ENCODE measurements at places on chromosomes 6 and 20. TPM values are rescaled to one million over a fixed set of nuclear protein-coding genes. Genes with fewer than 3 reads are reported as not detected.

LPIN3 gene
- 0.05 TPM for total RNA-seq

XKR7 gene
- not detected for total RNA-seq

DNA sequence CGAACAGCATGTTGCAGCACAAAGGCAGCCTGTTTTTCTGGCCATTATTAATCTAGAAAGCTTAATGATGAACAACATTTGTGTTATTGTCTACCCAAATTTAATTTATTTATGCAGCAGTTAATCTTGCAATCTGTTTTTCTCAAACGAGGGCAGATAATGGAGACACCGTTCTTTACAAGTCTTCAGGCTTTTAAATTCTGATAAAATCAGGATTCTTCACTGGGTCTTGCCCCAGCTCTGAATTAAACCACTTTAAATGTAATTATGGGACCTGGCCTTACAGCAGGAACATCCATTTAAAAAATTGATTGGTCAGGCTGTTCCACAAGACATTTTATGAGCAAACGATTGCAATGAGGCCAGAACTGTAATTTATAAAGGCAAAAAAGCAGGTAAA, 26.5 kb upstream of the INSM1 start:
- no peak for DNase-seq

DNA sequence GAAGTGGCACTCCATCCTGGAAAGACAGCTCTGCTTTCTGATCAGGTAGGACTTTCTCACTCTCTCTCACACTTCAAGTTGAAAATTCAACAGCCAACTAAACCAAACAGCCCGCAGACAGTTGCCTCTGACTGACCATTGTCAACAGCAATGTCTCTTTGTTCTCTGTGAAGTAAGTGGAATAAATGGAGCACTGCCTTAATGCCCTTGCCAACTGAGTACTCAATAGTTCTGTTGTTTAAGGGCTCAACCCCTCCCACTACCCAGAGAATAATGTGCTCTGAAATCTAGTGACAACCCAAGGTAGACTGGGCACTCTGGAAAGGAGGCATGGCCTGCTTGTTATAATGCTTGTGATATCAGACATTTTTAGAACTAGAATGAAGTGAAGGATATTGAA, 16.8 kb upstream of the BCLAF1 start:
- no peak for DNase-seq

- DNase-seq = no peak
Measured at GRCh38 chr6:142014515-142014914, 118.2 kb upstream of the GJE1 start.

PHACTR3 gene
- not detected for total RNA-seq

SEMG1 gene
- not detected for total RNA-seq

DNA sequence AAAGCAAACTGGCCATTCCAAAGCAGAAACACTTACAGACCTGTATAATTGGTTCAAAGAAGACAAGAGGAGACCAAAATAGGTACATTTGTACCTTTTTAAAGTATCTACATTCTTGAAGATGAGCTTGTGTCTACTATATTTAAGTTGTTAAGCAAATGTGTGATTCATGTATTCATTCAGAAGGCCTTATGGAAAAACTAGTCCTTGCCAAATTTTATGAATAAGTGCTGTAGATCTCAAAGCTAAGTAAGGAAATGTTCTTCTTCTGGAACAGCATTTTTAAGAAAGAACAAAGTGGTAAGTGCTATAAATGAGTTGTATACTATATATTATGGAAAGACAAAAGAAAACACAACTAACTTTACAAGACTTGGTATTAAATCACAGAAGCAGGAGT, 22.2 kb upstream of the HEY2 start:
- no peak for DNase-seq

MAK gene
- total RNA-seq = 0.62 TPM

DNA sequence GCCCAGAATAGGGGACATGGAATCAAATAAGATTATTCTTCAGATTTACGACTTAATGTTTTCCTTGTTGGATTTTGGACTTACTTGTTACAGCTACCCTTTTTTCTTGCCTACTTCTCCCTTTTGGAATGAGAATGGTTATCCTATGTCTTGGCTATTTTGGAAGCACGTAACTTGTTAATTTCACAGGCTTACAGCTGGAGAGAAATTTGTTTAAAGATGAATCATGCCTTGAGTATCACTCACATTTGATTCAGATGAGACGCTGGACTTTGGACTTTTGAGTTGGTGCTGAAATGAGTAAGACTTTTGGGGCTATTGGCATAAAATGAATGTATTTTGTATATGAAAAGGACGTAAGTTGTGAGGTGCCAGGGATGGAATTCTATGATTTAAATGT, 83.3 kb downstream of the SMPDL3A start:
- no peak for DNase-seq

DNA sequence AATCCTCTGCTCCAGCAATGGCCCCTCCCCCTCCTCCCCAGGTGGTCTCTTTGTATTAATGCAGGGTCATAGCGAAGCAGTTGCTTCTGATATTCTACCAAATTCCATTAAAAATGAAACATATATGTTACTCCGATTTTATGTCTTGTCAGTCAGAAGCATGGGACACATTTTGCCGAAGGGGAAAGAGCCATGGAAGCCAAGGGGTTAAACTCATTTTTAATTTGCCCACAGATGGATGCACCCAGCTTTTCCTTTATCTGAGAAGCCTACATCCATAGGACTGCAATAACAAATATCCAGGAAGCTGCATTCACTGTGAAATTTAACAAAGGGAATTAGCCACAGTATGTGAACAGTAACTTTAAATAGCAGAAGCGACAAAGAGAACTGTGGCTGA, 688.2 kb downstream of the QKI start:
- DNase-seq = no peak

- DNase-seq = no peak
Measured at GRCh38 chr6:162733489-162733888, 5.7 kb downstream of the PACRG start.

- DNase-seq = no peak
Measured at GRCh38 chr20:21101932-21102575, 4.1 kb downstream of the LINC00237 start.

- DNase-seq = no peak
Measured at GRCh38 chr20:47361057-47361915, 4.8 kb upstream of the ZMYND8 start.

GRCh38 chr6:118712969-118713368, 61.6 kb upstream of the CEP85L start:
- DNase-seq = no peak

CLPSL2 gene
- total RNA-seq = not detected

CD93 gene
- 0.14 TPM for total RNA-seq

DNA sequence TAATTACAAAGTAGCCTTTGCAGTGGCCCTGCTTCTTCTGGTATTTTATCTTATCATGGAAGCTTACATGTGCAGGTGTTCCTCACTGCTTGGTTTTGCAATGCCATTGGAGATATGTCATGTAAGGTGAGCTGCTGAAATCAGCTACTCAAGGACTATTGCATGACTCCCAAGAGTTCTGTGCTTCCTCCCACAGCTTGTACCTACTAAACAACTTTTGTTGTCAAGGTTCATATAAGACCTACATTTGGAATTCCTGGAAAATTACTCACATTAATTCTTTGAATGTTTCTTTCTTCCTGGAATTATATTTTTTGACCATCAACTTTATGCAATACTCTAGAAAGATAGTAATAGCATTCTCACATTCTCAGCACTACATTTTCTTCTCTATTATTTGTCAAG, 427.5 kb upstream of the HSF2 start:
- DNase-seq = no peak

- DNase-seq = no peak
Measured at GRCh38 chr20:57280221-57280620, 13.8 kb upstream of the BMP7 start.

- DNase-seq = no peak
Measured at GRCh38 chr6:11738234-11738633, 40.4 kb downstream of the ADTRP start.

- DNase-seq = no peak
Measured at GRCh38 chr6:125974214-125974866, 12.0 kb upstream of the TRMT11 start.

DNA sequence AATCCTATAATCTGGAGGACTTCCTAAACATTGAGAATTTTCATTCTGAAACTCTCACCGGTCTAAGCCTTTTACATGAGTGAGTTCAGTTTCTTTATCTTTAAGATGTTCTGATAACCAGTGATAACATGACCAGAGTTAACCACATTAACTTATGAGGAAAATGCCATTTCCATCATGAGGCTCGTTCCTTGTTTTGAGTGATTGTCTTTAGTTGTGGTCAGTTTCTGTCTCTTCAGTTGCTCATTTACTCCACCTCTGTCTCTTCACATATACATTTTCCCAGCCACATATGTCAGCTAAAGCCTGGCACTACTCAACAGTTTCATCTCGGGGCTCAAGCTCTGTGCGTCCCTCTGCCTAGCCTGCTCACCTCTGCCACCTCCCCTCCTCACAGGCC, 70.4 kb downstream of the JAG1 start:
- no peak for DNase-seq

GRCh38 chr6:98529364-98529763, 305.0 kb upstream of the POU3F2 start:
- DNase-seq = no peak

DNA sequence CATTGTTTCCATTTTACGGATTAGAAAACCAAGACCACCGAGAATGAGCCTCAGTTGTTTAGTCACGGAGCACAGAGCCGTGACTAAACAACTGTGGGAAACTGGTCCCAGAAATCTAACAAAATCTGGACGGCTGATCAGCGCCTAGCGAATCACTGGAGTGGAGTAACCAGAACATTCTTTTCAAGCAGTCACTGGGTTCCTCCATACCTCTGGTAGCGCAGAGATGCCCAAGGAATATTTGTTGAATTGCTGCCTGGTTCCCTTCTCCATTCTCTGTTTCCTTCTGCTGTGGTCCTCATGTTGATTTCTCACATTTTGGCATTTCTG, 62.0 kb downstream of the GPX5 start:
- no peak for DNase-seq

DNA sequence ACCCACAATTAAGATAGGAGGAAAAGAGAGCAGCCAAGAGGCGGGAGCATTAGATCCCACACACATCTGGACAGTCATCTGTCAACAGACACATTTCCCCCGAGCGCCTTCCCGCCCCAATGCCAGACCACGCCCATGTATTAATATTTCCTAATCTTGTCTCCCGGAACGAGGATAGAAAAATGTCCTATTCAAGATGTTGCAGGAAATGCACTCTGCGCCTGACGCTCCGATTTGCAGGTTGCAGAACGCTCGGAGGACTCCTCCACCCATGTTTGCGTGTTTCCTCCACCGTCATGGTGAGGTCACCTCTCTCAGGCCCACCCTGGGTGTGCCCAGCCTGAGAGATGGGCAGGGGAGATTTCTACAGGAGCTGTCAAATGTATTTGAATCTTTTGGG, 215.2 kb downstream of the TAF4 start:
- DNase-seq = no peak

- no peak for DNase-seq
Measured at GRCh38 chr6:157520596-157521361, 139.8 kb downstream of the ZDHHC14 start.

TGM3 gene
- total RNA-seq = not detected

GRCh38 chr6:130482645-130483390, 117.0 kb downstream of the TMEM200A start:
- no peak for DNase-seq

DNA sequence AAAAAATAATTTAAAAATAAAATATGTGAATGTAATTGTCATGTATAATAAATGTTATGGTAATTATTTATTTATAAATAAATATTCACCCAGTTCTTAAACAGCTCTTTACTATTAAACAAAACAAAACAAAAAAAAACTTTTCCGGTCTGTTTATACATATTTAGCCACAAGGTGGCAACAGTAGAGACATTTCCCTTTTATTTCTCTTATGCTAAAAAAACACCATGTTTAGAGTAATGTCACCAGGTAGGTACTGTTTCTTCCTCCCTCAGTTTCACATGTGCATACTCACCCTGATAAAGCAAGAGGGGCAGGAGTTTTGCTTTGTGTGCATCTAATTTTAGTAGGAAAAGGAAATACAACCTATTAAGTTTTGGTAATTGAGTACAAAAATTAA, 610.4 kb upstream of the IMPG1 start:
- no peak for DNase-seq

DNA sequence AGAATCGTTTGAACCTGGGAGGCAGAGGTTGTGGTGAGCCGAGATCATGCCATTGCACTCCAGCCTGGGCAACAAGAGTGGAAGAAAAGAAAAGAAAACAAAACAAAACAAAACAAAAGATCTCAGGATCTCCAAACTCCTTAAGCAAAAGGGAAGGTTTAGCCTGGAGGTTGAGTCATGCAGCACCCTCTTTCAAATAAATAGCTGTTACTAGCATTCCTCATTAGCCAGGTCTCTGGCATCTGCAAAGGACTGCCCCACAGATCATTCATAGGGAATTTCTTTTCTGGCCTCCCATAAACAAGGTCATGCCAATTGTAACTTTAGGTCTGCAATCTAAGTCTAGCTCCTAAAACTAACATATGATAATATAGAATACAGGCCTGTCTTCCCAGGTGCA, 37.2 kb downstream of the EDN1 start:
- no peak for DNase-seq

CPXM1 gene
- 0.38 TPM for total RNA-seq

- DNase-seq = no peak
Measured at GRCh38 chr6:148867862-148868261, 121.0 kb downstream of the UST start.

NRSN1 gene
- total RNA-seq = not detected

SUMO4 gene
- 5.4 TPM for total RNA-seq

LY6G6F gene
- not detected for total RNA-seq

DNA sequence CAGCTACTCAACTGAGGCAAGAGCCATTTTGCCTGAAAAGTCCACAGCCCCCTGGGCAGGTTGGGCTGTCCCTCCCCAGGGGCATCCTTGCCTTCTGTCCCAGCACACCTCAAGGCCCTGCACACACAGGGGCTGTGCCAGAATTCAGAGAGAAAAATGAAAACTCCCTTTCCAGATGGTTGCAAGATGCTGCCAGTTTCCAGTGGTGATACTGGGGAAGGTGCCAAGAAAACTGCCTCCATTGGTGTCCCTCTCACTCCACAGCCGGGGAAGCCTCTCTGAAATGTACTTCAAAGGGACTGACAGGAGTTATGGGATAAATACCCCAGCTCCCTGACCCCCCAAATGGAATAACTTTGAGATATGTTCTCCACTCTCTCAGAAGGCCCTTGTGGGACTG, 154.2 kb upstream of the MAFB start:
- DNase-seq = no peak

GRCh38 chr6:147216915-147217314, 12.7 kb downstream of the STXBP5 start:
- DNase-seq = no peak

VGLL2 gene
- not detected for total RNA-seq

GSTA3 gene
- not detected for total RNA-seq

DNA sequence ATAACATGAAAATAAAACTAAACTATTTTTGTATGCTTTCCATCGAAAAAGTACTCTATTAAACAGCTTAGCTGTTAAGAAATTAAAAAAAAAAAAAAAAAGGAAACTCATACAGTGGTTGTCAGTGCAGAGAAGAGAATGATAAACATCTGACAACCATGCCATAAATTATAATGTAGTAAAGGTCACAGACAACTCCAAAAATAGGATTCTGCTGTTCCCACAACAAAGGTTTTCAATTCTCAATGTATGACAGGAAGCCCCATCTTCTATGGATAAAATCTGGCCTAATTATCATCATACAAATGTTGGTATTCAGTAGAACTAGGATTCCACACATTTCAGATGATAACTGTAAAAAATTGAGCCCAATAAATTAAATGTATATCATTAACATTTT, 5.0 kb downstream of the PLN start:
- no peak for DNase-seq

COL10A1 gene
- total RNA-seq = not detected

PPP1R14C gene
- not detected for total RNA-seq

All from CD8-positive, alpha-beta T cell (primary cell).